GM04504 (cell line): ENCODE measurements at places on chromosomes 7 and 10.

DNA sequence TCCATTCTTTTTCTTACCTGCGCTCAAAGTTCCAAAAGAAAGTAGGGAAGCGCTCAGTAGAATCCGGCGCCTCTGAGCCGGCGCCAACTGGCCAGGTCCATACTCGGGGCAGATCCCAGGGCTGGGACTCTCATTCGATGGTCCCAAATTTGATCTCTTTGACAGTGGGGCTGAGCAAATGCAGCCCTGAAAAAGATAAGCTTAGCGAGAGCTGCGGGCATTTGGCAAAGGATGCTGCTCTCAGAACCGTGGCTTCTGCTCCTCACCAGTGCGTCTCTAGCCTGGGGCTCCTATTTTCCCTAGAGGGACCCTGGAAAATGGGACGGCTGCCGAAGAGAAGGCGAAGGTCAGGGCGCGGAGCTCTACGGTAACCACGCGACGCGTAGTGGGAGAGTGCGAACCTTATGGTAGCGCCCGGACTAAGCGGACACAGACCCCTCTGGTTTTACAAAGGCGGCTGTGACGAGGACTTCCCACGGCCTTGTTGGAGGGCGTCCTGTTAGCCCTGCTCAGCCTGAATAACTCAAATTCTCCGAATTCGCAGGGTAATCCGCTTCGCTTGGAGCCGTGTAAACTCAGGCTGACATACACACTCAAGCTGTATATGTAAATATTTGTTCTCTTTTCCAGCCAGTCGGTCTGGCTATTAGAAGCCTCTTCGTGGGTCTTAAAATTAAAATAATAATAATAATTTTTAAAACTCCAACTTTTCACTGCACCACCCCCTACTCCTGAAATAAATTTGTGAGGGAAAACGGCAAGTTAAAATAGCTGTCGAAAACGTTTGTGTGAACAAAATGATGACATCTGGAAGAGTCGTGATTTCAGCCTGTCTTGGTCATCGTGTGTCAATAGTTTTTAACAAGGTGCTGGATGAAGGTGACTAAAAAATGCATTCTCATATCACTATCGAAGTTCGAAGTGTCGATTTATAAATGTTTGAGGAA lies 869 bp upstream of the TBX20 start:
- no peak for DNase-seq

DNA sequence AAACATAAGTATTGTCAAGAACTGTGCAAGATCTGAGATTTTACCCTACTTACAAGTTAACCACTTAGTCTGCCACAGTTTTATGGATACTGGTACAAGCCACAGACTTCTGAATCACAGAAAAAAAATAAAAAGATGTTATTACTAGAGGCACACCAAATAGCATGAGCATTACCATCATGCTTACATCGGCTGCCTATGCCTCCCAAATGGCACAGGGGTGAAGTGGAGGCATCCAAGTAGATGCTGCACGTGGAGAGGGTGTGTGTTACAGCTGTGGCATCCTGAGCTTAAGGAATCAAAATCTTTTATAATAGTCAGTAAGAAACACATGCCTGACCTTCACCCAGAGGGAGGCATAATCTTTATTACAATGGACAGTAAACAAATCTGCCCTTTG lies 207.8 kb downstream of the TFEC start:
- no peak for DNase-seq

GRCh38 chr10:74835963-74836362 lies 9.6 kb downstream of the KAT6B start:
- no peak for DNase-seq

DNA sequence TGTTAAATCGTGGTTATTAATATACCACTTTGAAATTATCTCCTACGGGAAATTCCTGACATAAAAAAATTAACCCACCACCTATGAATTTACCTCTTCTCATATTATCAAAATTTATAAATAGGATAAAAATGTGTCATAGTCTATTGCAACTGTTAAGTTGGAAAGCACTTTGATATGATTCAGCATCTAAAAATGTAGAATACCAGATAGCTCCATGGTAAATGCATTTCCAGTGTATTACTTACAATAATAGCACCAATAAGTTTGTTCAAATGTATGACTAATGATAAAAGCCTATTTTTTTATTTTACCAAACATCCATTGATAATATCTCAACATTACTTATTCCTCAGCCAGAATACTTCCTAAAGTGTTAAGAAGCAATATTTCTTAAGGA lies 13.6 kb upstream of the KCND2 start:
- no peak for DNase-seq

GRCh38 chr7:103380395-103381191 lies 33.1 kb downstream of the PSMC2 start:
- DNase-seq = no peak

DNA sequence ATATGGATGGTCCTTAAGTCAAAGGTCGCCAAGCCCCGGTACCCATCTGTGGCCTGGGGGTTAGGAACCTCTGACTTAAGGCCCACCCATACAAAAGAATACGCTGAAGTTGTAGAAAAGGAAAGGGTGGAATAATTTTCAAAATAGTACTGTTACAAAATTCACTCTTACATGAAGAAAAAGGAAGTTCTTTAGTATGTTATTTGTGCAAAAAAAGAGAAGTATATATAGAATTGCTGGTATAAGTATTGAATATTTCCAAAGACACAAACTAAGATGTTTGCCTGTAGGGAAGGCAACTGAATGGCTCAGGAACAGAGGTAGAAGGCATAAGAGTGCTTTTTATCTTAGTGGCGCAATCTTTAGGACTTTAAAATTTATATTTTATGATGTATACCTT lies 78.7 kb downstream of the PRLHR start:
- no peak for DNase-seq

DNA sequence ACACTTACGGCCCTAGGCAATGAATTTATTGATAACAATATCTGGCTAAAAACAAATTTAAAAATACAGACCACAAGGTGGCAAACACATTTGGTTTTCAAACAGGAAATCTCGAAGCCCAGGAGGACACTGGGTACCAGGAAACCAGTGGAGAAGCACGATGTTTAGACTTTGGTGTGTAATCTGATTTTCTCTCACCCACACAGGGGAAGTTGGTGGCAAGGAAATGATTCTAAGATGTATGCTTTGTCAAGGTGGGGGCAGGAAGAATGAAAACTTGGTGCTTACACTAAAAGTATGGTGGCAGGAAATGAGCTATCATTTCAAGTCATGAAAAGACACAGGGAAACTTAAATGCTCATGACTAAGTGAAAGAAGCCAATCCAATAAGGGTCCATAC lies 113.2 kb upstream of the ANKRD1 start:
- no peak for DNase-seq

- peak; percentile 38 for DNase-seq
Observed at GRCh38 chr7:115297656-115298055, 375.8 kb downstream of the MDFIC start.

GRCh38 chr7:102068846-102069245 lies 217.8 kb upstream of the SH2B2 start:
- DNase-seq = no peak

DNA sequence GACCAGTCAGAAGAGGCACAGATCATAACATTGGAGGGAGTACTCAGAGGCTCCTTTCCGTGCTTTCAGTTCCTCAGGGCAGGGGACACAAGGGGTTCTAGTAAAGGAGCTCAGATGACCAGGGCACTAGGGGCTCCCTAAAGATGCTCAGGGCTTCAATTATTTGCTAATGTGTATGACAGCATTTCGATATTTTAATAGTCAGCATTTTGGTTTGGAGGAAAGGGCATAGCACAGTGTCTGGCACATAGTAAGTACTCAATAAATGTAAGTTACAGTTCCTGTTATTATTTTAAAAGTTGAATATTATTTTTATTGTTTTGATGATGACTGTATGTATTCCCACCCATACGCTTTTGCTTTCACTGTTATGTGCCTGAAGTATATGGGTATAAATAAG lies 260.0 kb downstream of the REEP3 start:
- no peak for DNase-seq

GRCh38 chr7:5595545-5596045 lies 172.0 kb upstream of the TNRC18 start:
- peak; percentile 46 for DNase-seq

GRCh38 chr10:78829565-78829964 lies 239.2 kb upstream of the ZMIZ1 start:
- no peak for DNase-seq

DNA sequence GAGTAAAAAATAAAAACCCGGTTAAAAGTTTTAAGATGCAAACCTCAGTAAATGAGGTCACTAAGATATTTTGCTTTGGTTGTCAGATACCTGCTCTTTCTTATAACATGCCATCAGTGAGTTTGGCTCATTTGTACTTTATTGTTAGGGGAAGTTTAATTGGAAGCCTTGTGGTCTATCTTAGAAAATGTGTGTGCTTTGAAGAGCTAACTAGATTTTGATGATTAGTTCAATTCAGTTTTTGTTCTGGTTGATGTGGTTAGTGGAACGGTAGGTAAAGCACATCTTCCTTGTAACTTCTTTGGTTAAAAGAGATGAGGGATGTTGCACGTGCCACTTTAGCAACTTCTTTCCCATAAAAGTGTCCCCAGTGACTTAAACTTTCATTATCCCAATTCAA lies 353.4 kb upstream of the GALNT17 start:
- no peak for DNase-seq

- DNase-seq = peak; percentile 60
Observed at GRCh38 chr7:55245271-55245723, 119.8 kb upstream of the LANCL2 start.

DNA sequence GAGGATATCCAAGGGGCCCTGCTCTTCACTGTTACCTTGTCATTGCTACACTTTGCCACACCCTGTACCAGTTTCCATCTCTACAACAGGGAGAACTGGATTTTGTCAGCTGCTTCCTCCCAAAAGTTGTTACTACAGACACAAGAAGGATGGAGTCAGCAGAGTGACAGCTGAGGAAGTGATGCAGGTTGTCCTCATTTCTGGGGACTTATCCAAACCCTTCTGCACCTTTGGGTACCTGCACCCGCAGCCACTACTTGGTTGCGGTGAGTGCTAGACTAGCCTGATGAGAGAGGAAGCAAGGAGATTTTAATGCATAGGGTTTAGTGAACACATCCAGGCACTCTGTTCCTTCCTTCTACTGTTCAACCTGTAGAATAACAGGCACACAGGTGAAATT lies 281.0 kb downstream of the RPS24 start:
- DNase-seq = no peak

DNA sequence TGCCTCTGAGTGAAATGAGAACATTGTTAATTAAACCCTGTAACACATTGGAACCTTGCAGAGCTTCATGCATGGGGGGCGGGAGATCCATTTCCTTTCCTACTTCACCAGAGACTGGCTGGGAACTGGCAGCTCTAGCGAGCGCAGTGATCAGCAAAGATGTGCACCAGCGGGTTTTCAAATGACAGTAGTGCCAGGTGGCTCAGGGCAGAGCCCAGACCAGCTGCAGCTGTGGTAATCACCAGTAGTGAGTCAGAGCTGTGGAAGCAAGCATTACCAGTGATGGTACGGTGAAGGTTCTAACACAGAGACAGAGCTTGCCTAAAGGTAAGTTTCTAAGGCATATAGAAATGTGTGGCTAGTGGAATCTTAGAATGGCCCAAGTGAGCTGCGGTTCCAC lies 1009.7 kb upstream of the CELF2 start:
- DNase-seq = no peak

DNA sequence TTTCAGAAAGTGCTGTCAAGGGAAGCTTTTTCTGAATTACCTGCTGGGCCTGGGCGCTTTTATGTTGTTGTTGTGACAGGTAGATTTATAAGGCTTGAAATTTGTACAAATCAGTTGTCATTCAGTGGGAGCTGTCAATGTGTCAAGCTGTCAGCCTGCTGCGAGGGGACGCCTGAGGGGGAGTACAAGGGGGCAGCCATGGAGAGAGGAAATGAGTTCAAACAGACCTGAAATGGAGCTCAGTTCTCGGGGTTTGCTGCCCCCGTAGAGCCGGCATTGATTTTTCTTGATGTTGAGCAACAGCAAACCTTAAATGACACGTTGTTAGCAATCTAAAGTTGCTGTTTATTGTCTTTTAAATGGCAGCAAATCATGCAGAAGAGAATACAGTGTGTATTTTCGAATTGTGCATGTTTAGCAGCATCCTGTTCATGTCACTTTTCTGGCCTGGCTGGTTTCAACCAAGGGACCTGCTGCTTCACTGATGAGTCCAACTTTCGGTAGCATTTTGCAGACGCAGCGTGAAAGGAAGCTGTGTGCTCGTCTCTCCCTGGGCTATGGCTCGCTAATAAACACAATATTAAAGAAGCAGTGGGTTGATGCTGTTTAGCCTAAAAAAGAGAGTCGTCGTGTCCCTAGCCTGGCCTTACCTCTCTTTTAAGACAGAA lies 166.5 kb downstream of the LRMDA start:
- no peak for DNase-seq

- no peak for DNase-seq
Observed at GRCh38 chr10:132873395-132873794, 69.0 kb downstream of the CFAP46 start.

DNA sequence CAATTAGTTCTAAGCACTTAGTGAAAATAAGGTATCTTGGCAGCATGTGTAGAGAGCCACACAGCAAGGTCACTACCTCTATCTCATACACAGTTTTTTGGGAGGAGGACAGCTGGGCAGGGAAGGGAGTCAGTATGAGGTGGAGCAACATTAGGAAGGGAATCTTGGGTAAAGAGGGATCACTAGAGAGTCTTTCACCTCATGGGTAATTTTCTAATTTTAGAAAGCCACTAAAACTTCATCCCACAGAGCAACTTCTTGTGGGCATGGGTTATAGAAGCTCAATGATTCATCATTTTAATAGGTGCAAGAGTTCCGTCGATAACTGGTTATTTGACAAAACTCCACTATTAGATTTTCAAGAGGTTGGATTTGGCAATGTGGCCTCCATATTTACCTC lies 2.5 kb downstream of the NRAP start:
- no peak for DNase-seq

GRCh38 chr10:65950075-65950474 lies 975.8 kb upstream of the LRRTM3 start:
- DNase-seq = no peak

DNA sequence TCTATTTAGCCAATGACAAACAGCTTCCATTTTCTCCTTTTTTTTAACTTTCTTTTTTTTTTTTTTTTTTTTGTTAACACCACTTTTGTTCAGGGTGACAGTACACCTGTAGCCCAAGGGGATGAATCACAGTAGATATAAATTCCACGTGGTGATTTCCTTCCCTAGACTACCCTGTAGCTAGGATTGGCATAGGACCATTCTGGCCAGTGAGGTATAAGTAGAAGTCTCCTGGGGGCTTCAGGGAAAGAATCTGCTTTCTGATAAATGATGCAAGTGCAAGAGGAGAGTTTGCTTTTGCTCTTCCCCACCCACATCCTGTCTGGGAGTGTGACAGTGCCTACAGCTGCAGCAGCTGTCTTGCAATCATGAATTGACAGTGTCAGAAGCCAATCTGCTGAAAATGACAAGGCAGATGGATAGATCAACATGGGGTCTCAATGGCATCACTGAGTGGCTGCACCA lies 63.2 kb upstream of the TOMM7 start:
- no peak for DNase-seq

DNA sequence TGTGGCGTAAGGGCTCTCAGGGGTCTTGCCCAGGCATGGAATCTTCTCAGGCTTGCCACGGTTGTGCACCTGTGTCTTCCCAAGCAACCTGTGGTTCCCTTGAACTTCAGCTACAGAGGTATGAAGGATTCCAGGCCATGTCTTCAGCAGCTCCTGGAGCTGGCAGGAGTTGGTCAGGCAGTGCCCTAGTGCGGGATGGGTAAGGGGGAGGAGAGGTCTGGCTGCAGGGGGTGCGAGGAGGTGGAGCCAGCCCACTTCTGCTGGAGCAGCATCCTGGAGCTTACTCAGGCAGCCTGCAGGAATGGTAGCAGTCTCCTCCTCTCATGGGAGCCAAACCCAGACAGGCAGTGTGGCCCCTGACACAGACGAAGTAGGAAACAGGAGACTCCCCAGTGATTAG lies 3.8 kb upstream of the TRIL start:
- no peak for DNase-seq

- DNase-seq = no peak
Observed at GRCh38 chr7:90605055-90605454, 8.9 kb downstream of the CDK14 start.
